ENCODE measurements at places on chromosomes 2 and 18. TPM values are rescaled to one million over a fixed set of nuclear protein-coding genes. Genes with fewer than 3 reads are reported as not detected.

GRCh38 chr18:7023581-7023980 lies 94.0 kb downstream of the LAMA1 start:
- no peak for DNase-seq

DNA sequence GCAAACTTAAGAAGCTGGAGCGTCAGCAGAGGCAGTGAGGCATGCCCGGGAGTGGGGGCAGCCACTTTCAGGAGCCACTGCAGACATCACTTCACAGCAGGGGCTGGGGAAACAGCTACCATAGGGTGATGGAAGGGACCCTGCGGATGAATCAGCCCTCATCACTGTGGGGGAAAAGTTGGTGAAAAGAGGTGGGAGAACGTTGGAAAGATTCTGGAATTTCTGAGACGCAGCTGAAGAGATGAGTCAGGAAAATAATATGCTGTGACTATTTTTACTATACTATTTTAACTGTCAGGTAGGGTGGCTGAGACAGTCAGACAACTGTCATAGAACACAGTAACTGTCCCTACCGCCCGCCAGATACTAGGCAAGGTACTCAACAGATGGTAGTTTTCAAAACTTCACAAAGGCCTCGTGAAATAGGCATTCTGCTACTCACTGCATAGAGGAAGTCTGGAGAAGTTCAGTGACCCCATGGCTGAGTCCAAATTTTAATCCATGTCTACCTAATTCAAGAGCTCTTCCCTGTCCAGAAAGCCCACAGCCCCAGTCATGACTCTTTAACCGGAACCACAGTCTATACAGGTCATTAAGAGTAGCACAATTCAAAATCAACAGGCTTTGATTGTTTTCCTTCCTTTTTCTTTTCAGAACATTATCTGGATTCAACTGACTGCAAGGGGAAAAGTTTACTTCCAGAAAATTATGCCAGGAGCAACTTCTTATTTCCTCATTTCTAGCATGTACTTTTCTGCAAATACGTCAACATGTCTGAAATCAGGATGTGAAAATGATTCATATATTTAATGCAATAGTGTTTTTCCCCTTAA lies 39.3 kb upstream of the EPB41L3 start:
- no peak for DNase-seq

DNA sequence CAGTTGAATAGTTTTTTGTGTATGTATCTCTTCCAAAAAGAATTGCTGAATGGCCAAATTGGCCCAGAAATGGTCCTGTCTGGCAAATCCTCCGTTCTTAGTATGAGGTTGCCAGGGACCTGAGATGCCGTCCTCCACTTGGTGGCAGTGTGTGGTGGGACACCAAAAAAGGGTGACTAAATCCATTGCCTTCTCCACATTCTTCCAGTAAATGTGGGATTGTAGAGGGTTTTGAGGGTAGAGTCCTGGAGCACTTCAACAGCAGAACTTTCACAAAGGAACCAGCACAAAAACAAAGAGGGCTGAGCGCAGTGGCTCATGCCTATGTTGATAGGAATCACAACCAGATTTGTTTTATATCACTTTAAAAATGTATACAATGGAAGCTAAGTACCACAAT lies 199.9 kb downstream of the BCL2 start:
- DNase-seq = no peak

DNA sequence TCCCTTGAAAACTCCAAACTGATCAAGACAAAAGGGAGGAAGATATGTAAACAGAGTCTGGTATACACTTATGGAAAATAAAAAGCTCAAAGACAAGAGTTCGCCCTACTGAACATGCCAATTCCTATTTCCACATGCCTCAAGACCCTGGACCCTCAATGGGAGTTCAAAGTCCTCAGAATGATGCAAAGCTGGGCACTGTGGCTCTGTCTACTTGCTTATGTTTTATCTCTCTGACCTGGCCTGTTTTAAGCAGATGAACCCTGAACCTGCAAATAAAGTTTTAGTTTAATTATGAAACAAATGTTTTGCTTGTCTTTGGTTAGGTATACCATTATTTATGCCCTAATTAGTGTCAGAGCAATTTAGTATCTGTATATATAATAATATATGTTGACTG lies 22.6 kb downstream of the NR4A2 start:
- no peak for DNase-seq

GRCh38 chr18:60007661-60008060 lies 107.9 kb downstream of the PMAIP1 start:
- no peak for DNase-seq

GRCh38 chr2:16244153-16244965 lies 304.0 kb downstream of the MYCN start:
- no peak for DNase-seq

DNA sequence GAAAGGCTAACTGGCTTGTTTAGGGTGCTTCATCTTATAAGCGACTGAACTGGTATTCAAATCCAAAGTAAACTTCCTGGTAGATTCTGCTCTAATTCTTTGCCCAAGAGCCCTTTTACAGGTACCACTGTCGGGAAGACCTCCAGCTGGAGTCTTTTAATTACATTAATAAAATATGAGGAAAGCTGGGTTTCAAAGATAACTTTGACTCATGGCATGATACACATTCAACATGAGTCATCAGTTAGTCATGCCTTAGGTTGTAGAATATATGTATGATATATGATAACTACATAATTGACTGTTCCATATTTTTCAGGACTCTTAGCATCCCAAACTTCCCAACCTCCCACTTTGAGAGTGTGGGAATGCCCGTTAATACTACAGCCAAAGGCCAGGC lies 32.3 kb downstream of the ZCCHC2 start:
- no peak for DNase-seq

GRCh38 chr2:64063454-64063853 lies 44.2 kb upstream of the VPS54 start:
- no peak for DNase-seq

DNA sequence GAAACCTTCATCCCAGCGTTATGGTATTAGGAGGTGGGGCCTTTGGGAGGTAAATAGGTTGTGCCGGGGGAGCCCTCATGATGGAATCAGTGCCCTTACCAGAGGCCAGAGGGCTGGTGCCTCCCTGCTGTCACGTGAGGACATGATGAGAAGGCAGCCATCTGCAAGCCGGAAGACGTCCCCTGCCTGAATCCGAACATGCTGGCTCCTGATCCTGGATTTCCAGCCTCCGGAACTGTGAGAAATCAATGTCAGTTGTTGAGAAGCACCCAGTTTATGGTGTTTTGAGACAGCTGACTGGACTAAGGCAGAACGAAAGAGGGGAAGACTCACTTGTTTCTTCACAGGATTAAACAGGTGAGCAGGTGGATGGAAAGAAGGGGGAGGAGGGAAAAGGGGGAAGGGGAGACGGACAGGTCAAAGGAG lies 13.0 kb upstream of the KLF11 start:
- DNase-seq = peak; percentile 39

- no peak for DNase-seq
Observed at GRCh38 chr18:408367-408766, 92.1 kb downstream of the COLEC12 start.

Gene IL1RL2
- 0.54 TPM for total RNA-seq

Gene SKA1
- total RNA-seq = 0.42 TPM

Gene ALPI
- total RNA-seq = not detected
